Mucosa of descending colon (tissue), 3 donors: ENCODE measurements at places on chromosomes 4 and X. TPM values are rescaled to one million over a fixed set of nuclear protein-coding genes. Genes with fewer than 3 reads are reported as not detected.
A peak's percentile ranks its signal among the peaks of the same experiment; 100 is the strongest.

GRCh38 chrX:68753218-68753617 lies 75.6 kb upstream of the EFNB1 start:
- DNase-seq, result no peak

- peak; percentile 96 for DNase-seq
Measured at GRCh38 chr4:140153718-140154571, at the start of gene MAML3. TSS of gene MAML3 (minus strand) at chr4:140154184. CDS start at chr4:140153327, 857 bp downstream.

DNA sequence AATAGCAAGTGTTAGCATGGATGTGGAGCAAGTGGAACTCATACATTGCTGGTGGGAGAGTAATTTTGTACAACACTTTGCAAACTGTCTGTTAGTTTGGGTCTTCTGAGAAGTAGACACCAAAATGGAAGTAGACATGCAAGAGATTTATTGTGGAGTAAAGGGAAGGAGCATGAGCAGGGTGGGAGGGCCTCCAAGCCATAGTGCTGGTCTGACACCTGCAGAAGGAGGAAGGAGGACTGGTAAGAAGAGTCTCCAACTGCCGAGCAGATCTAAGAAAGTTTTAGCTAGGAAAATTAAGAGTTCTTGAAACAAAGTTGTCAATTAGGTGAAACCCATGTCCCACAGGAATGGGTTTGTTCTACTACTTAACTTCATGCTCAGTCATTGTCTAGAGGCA lies 64.0 kb upstream of the DDIT4L start:
- DNase-seq, result no peak

- DNase-seq, result no peak
Measured at GRCh38 chrX:54695231-54695630, 102.8 kb downstream of the ITIH6 start.

DNA sequence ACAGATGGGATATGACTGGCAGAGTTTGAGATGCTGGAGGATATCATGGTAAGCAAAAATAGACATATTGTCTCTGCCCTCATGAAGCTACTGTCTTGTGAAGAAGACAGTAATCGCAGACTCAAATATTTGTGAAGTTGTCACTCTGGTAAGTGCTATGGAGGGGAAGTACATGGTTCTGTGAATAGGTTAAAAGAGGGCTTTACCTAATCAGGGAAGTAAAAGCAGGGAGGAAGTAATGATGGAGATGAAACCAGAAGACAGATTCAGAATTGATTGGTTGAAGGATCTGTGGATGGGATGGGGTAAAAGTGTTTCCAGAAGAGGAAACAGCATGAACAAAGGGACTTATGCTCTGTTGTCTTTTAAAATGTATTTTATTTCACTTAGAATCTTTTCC lies 19.3 kb upstream of the MAGED1 start:
- DNase-seq, result no peak

DNA sequence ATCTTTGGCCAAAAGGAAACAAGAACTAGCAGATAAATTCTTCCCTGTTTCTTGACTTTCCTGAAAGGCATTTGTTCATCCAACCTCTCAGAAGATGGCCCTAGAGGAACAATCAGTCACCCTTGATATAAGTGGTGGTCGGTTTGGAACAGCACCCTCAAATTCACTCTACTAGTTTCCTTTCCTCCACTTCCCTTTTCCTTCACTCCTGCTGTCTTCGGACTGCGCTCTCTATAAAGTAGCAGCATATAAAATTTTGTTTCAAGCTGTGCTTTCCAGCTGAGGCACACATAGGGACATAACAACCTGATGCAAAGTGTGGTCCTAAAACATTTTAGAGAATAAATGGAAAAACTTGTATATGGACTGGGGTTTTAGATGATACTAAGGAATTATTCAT lies 29.0 kb upstream of the MOB1B start:
- DNase-seq, result no peak

- DNase-seq, result no peak
Measured at GRCh38 chrX:145716226-145716625, 101.4 kb upstream of the SLITRK2 start.

- DNase-seq, result no peak
Measured at GRCh38 chrX:132452911-132453550, 35.8 kb downstream of the MBNL3 start.

DNA sequence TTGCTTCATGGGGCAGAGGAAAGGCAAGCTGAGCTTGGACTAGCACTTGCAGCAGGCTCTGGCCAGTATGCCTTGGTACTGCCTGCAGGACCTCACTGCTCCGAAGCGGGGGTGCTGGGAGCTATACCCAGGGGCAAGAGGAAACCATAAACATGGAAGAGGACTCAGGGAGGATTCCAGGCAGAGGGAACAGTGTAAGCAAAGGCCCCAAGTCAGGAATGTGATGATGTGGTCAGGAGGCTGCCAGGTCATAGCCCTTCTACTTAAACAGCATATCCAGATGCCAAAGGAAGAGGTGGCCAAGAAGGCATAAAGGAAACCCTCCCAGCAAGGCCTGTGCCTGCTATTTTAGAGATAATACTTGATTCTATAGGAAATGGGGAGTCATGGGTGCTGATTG lies 31.1 kb downstream of the RAB40AL start:
- no peak for DNase-seq

DNA sequence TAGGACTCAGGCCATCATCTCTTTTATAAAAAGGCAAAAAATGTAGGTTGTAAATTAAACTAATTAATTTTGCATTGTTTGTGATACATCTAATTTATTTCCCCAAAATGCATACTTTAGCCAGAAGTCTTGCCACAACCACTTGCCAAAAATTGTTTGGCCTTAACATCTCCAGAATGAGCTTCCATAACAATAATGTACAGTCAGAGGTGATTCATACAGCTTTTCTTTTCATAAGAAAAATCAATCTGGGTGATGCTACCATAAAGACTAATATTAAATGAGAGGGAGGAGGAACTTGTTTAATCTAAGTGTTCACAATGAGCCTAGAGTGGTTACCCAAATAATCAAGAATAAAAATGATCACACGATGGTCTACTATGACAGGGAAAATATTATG lies 59.3 kb downstream of the AMMECR1 start:
- no peak for DNase-seq

GRCh38 chr4:7753931-7754465 lies 185.7 kb downstream of the AFAP1 start:
- DNase-seq, result no peak

CAMK2D gene
- total RNA-seq, result 59.8 TPM

CLGN gene
- total RNA-seq, result 7.9 TPM

ENPEP gene
- total RNA-seq, result 1.5 TPM

WAS gene
- total RNA-seq, result 8.6 TPM

MTMR8 gene
- 16.2 TPM for total RNA-seq

PDE5A gene
- total RNA-seq, result 58.4 TPM

ZCCHC12 gene
- total RNA-seq, result 0.22 TPM

CENPVL2 gene
- total RNA-seq, result not detected
